ENCODE measurements at places on chromosomes 3 and 15. TPM values are rescaled to one million over a fixed set of nuclear protein-coding genes. Genes with fewer than 3 reads are reported as not detected.

Gene IL17RB
- 0.78 TPM for total RNA-seq

DNA sequence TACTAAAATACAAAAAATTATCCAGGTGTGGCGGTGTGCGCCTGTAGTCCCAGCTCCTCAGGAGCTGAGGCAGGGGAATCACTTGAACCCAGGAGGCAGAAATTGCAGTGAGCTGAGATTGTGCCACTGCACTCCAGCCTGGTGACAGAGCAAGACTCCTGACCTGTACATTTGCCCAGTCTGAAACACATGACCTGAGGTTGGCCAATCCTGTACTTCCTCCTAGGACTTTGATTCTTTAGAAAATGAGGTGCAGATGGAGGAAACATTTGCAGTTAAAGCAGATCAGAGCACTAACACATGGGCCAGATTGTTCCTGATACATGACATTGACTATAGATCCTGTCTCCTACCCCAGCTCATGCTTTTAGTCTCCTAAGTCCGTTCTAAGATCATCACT lies 28.9 kb upstream of the LPP start:
- H3K4me3 ChIP-seq = no peak overlapping the region
- H3K36me3 ChIP-seq = no peaks in the 10 kb centered on the region
- no peak for DNase-seq
- no peaks in the 10 kb centered on the region for H3K27me3 ChIP-seq

DNA sequence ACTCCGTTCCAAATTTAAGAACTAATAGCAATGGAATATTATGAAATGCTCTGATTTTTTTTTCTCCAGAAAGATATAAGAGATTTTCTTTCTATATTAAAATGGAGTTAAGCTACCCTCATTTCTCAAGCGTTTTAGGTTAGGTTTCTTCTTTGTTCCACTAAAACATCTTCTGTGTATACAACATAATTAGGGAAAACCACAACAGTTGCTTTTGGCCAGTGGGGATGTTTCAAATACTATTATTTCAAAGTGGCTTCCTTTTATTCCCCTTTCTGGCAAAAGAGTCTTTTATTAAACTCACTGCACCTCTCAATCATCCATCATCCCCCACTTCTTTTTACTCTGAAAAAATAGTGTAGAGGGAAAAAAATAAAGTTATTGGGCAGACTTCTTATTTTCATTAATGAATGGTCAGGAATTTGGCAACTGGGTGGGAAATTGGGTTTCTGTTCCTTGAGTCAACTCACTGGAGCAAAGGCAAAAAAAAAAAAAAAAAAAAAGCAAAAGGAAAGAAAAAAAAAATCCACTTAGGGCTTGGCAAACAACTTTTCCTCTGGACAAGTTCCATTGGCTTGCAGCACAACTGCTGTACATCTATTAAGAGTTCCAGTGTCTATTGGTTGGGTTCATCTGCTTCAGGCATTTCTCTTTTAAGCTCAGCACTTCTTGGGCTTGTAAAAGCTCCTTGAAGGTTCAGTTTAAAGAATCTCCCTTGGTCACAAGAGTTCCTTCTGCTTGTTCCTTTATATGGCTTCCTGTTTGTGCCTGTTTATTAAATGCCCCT lies 963.4 kb downstream of the ROBO1 start:
- peaks cover 18% of the 10 kb centered on the region for H3K4me1 ChIP-seq
- H3K27ac ChIP-seq = peak overlapping the region; percentile 22
- no peaks in the 10 kb centered on the region for H3K36me3 ChIP-seq
- peaks cover 7% of the 10 kb centered on the region for H3K27me3 ChIP-seq
- DNase-seq = no peak

DNA sequence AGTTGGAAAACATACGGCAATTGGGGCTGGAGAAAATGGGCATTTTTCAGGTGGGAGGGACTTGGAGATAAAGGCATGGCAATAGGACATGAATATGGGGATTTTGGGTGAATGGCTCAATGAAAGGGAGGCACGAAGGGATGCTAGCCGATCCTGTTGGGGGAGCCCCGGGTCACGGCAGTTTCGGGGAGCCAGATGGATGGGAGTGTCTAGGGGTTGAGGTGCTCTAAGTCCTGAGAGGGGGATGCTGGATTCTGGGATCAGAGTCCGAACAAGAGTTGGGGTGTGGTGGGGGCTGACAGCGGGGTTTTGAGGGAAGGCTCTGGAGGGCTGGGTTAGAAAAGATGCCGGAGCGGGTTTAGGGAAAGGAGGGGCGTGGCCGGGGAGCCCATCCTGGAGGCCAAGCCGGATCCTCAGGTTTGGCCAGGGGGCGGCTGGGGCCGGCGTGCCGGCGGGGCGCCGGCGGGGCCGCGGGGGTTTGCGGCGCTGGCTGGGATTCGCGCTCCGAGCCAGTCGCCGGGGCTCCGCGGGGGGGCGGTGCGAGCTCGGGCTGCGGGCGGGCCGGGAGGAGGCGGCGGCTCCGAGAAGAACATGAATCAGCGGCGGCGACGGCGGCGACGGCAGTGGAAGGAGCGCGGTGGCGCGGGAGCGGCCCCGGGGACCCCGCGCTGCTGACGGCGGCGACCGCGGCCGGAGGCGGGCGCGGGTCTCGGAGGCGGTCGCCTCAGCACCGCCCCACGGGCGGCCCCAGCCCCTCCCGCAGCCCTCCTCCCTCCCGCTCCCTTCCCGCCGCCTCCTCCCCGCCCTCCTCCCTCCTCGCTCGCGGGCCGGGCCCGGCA lies at the start of gene TYRO3:
TSS of gene TYRO3 (plus strand) at position 813 of the 839 bp plus-strand sequence. CDS start 46 bp downstream, outside the sequence.
- peaks cover 13% of the 10 kb centered on the region for H3K4me1 ChIP-seq
- no peaks in the 10 kb centered on the region for H3K36me3 ChIP-seq
- H3K27me3 ChIP-seq = peaks cover 12% of the 10 kb centered on the region
- H3K27ac ChIP-seq = peak within 1 kb of the TSS; percentile 64

- no peaks in the 10 kb centered on the region for H3K4me1 ChIP-seq
- H3K27ac ChIP-seq = no peak overlapping the region
- H3K27me3 ChIP-seq = no peaks in the 10 kb centered on the region
- no peak for DNase-seq
These were observed 251.9 kb downstream of the CDIN1 start for GRCh38 chr15:36831125-36831903.

DNA sequence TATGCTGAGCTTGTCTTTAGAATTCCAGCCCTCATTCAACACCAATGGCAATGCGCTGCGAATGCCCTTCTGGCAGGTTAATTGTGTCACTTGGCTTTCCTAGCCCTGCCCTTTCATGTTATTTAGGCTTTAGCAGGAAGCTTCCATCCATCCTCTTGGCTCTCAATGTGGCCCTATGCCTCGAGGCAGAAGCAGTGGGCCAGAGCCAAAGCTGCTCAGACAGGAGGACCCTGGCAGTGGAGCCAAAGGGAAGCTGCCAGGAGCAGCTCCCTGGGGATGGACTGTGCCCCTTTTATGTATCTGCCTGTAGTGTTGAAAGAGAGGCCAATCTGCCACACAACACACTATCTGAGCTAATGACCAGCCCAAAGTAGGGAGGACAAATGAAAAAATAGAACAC lies 376.4 kb downstream of the CTNNB1 start:
- H3K4me1 ChIP-seq = peaks cover 13% of the 10 kb centered on the region
- no peaks in the 10 kb centered on the region for H3K36me3 ChIP-seq
- no peaks in the 10 kb centered on the region for H3K27me3 ChIP-seq
- DNase-seq = no peak
- no peak overlapping the region for H3K27ac ChIP-seq

GRCh38 chr3:113312416-113312815 lies 101.1 kb downstream of the BOC start:
- H3K27ac ChIP-seq = no peak overlapping the region
- H3K27me3 ChIP-seq = no peaks in the 10 kb centered on the region
- peaks cover 21% of the 10 kb centered on the region for H3K36me3 ChIP-seq
- no peaks in the 10 kb centered on the region for H3K4me1 ChIP-seq
- H3K4me3 ChIP-seq = no peak overlapping the region
- DNase-seq = no peak

DNA sequence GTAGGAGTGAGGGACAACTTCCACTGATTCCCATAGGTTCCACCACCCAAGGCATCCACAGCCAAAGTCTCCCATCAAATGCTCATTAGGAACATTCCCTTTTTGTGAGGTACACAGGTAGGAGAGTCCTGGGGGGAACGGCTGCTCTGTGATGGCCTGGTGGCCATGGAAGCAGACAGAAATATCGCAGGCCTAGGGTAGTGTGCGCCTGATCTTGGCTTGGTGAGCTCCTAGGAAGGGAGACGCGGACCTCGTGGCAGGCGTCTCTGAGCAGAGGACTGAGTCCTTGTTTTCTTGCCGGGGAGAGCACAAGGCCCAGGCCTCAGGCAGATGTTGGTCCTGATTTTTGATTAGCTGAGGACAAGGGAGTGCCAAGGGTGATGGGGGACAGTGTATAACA lies 99.5 kb downstream of the SNRPN start:
- DNase-seq = no peak
- no peak overlapping the region for H3K4me3 ChIP-seq
- peaks cover 56% of the 10 kb centered on the region for H3K27me3 ChIP-seq
- H3K36me3 ChIP-seq = peaks cover 95% of the 10 kb centered on the region
- peaks cover 1% of the 10 kb centered on the region for H3K4me1 ChIP-seq

DNA sequence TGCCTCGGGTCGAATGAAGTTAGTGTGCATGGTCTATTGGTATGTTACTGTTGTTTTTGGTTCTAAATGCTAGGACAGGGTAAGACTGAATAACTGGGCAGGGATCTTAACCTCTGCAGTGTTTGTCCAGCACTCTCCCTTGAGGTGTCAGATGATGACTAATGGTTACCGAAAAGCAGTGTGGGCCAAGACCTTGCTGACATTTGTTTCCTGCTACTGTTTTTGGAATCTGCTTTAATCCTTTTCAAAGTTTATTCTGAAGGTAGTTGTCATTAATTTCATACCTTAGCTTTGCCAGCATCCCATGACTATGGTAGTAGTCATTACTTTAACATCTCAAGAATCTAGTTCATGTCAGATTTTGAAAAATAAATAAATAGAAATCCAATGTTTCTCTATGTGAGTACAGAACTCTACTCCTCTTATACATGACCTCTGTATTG lies 117.0 kb downstream of the P3H2 start:
- H3K27ac ChIP-seq = no peak overlapping the region
- H3K27me3 ChIP-seq = peaks cover 2% of the 10 kb centered on the region
- H3K4me1 ChIP-seq = peaks cover 10% of the 10 kb centered on the region
- no peak for DNase-seq
- H3K4me3 ChIP-seq = no peak overlapping the region
- H3K36me3 ChIP-seq = no peaks in the 10 kb centered on the region

DNA sequence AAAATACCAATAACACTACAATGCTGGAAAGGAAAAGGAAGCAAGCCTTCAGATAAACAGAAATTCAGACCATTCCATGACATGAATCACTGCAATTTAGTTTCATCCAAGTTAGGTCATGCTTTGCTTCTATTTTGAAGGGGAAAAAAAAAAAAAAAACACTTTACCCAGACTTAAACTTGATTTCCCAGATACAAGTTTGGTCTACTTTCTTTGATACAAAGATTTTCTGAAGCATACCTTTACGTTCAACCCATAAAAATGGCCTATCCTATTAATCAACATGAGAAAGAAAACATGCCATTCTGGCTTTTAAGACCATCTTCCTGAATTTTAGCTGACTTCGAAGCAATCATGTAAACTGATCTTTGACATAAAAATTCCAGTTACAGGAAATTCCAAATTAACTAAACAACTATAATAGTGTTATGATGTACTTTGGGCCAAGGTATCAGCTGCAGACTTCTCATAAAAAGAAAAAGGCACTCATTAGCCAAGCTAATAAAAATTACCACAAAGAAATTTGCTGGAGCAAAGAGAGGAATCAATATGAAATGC lies 12.6 kb downstream of the OSBPL10 start:
- no peaks in the 10 kb centered on the region for H3K36me3 ChIP-seq
- no peaks in the 10 kb centered on the region for H3K4me1 ChIP-seq
- H3K4me3 ChIP-seq = no peak overlapping the region
- H3K27ac ChIP-seq = no peak overlapping the region
- DNase-seq = no peak
